Psoas muscle (tissue), 8 donors: ENCODE measurements at places on chromosomes 3 and 15. TPM values are rescaled to one million over a fixed set of nuclear protein-coding genes. Genes with fewer than 3 reads are reported as not detected.

MNS1 gene
- total RNA-seq = 1.8 TPM

MITF gene
- total RNA-seq = 53.4 TPM

NEK10 gene
- total RNA-seq = 7.4 TPM

HOMER2 gene
- 101 TPM for total RNA-seq

DNA sequence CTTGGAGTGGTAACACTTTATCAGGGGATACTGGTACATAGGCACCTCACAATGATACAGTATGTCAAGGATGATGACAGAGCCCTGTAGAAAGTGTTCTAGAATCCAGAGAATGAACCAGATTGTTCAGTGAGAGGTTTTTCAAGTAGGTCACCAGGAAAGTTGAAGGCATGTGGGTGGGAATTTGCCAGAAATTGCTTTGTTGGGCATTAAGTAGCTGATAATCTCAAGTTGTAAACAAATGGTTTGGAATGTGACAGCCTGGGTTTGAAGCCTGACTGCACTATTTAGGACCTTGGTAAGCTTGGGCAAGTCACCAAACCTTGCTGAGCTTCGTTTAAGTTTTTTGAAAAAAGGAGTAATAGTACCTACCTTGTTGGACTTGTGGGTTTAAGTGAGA lies 12.5 kb downstream of the SLC35G2 start:
- no peak for DNase-seq

DNA sequence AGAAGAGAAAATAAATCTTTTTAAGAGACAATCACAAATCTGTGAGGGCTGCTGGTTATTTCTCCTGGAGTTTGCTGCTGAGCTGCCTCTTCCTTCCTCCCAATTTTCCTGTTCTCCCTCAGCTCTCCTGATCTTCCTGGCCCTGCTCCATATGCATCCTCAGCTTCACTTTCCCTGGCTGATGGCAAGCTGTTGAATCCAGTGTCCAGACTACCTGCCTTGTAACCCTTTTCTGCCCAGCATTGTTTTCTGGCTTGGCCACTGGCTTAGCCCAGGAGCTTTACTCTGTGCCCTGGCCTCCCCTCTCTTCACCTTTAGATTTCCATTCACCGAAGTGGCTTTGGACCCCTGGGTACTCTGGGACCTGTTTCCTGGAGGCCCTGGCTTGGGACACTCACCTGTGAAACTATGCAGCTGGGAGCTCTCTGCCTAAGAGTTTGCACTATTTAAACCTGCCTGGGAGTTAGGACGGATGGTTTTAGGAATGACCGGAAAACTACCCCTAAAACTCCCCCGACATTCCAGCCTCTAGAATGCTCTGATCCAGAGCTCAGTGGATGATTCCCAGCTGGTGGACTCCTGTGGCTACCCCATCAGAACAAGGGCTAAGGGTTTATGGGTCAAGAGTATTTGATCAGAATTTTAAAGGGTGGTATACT lies 90.0 kb downstream of the RBPMS2 start:
- DNase-seq = no peak

DNA sequence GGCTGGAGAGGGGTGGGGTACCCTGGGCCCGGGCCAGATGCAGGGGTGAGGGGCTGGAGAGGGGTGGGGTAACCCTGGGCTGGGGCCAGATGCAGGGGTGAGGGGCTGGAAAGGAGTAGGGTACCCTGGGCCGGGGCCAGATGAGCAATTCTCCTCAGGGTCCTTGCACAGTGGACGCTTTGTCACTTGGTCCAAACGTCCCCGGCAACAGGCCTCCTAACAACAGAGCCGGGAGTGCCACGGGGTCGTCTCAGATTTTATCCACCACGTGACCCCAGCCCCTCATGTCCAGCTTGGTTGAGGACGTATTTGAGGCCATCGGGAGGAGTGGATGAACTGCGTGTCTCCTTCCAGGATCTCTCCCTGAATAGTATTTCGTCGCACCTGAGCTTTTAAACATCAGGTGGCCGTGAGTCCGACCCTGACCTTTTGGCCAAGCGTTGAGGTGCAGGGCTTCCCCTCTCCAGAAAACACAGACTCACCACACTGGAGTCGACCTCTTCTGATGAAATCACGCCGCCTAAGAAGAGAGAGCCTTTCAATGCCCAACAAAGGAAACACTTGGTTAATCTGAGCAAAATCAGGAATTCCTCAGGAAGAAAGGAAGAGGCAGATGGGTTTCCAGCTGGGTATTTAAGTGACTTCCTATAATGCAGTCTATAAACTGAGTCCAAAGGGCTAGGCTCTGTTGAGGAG lies 12.8 kb upstream of the LRRC15 start:
- DNase-seq = no peak

DNA sequence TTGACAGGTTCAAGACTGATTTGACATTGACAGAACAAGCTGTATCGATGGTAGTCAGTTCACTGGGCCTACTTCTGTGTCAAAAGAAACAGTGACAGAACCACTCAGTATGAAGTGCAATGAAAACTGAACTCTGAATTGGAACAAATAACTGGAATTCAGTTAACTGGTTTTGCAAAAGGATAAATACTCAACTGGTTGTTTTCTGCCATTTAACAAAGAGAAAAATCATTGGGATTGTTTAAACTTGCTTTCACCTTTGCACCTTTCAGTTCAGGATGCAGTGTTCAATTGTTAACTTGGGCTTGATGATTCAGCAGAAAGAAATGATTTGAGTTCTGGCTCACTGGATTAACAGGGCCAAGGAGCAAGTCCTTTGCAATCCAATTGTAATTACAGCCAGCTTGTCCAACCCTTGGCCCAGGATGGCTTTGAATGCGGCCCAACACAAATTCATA lies 4.9 kb downstream of the BTD start:
- no peak for DNase-seq

GRCh38 chr3:192223815-192224214 lies 503.5 kb downstream of the FGF12 start:
- DNase-seq = no peak
